ENCODE measurements at places on chromosomes 6 and 20.

DNA sequence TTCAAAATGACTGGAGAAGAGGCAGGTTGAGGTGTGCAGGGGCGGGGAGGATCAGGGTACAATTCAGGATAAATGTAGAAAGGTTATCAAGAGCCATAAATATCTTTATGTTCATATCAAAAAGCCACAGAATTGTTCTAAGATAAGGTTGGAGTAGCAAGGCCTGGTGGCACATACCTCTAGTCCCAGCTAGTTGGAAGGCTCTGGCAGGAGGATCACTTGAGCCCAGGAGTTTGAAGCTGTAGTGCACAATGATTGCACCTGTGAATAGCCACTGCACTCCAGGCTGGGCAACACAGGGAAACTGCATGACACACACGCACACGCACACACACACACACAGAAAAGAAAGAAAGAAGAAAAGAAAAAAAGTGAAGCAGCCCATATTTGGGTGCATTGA, 194.8 kb downstream of the GRIK2 start:
- DNase-seq: no peak
- no peak overlapping the region for H3K27ac ChIP-seq
- H3K4me3 ChIP-seq: no peak overlapping the region

DNA sequence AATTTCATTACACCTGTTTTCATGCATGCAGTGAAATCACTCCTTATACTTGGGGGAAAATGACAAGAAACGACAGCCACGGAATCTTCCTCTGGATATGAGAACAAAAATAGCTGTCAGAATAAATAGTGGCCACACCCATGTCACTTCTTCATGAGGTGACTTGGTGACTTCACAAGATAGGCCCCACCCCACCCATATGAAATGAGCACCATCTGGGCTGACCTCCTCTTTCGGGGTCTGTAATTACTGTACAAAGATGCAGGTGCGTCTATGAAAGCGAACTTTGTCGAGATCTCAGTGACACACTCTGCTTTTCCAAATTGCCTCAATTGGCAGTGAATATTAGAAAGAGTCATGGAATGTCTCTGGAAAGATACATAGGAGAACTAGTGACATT, 184.2 kb upstream of the CCN2 start:
- no peak for DNase-seq
- no peak overlapping the region for H3K4me3 ChIP-seq
- H3K27ac ChIP-seq: no peak overlapping the region
- no peaks in the 10 kb centered on the region for H3K4me1 ChIP-seq

DNA sequence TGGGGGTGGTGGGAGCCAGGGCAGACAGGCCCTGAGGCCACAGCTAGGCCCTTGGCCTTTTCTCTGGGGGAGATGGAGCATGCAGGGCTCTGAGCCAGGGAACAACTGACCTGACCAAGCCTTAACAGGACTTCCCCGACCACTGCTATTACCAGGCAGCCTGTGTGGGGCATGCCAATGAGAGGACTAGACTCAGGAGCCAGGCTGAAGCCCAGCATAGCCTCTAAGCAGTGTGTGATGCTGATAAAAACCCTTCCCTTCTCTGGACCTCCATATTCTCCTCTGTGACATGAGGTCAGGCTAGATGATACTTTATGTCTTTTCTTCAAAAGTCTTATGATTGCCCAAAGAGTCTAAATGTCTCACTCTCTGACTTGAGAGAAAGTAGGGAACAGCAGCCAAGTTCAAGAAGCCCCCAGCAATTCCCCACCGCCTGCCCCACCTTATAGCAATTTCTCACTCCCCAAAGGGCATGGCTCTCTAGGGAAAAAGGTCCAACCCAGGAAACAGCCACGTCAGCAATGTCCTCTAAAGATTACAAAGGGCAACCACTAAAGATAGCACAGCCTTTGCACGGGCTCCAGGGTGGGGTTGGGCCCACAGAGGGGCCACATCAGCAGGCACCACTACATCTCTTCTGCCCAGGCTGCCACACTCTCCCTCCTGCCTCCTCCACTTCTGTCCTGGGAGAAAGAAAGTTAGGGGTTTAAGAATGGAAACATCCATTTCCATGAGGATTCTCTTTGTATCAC, 71.3 kb downstream of the TRERF1 start:
- H3K36me3 ChIP-seq: no peaks in the 10 kb centered on the region
- no peak overlapping the region for H3K4me3 ChIP-seq
- no peak overlapping the region for H3K27ac ChIP-seq
- DNase-seq: no peak

DNA sequence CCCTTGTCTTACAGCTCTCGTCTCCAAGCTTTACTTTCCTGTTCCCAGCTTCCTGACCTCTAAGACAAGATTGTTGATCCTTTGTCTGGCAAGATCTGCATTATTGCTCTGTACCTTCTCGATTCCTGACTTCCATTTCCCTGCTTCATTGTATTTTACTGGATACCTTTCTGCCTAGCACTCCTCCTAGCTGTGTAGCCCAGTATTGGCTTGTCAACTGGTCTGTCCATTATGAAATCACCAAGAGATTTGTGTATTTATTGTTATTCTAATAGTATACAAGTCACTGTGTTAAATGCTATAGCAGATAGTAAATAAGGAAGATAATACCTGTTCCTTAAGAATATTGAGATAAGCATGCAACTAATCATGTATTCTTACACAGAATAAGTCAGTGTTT, 305.4 kb downstream of the CDKAL1 start:
- H3K36me3 ChIP-seq: no peaks in the 10 kb centered on the region
- no peak overlapping the region for H3K27ac ChIP-seq
- no peak for DNase-seq
- no peak overlapping the region for H3K4me3 ChIP-seq

Measured in colonic mucosa (tissue), 4 donors.